Cortex of kidney (tissue), 1 donor: ENCODE measurements at places on chromosomes 4 and X.

DNA sequence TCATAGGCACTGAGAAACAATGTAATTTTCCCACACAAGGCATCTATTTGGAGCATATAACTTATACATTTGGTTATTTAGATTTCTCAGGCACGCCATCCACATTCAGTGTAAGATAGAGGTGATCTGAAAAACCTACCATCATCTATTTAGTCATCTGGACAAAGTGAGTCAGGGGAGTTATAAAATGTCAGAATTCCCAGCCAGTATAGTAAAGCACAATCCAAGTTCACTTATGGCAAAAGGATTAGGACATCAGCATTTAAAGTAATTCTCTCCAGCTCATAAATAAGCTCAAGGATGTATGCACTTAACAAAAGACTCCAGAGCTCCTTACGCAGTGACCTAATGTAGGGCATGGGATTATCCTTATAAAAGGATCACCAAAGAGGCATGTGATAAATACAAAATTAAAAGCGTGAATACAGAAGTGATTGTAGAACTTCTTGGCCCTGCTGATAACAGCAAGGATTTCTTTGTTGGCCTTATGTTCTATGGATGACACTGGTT lies 65.3 kb upstream of the DCLK2 start:
- no peak for DNase-seq

DNA sequence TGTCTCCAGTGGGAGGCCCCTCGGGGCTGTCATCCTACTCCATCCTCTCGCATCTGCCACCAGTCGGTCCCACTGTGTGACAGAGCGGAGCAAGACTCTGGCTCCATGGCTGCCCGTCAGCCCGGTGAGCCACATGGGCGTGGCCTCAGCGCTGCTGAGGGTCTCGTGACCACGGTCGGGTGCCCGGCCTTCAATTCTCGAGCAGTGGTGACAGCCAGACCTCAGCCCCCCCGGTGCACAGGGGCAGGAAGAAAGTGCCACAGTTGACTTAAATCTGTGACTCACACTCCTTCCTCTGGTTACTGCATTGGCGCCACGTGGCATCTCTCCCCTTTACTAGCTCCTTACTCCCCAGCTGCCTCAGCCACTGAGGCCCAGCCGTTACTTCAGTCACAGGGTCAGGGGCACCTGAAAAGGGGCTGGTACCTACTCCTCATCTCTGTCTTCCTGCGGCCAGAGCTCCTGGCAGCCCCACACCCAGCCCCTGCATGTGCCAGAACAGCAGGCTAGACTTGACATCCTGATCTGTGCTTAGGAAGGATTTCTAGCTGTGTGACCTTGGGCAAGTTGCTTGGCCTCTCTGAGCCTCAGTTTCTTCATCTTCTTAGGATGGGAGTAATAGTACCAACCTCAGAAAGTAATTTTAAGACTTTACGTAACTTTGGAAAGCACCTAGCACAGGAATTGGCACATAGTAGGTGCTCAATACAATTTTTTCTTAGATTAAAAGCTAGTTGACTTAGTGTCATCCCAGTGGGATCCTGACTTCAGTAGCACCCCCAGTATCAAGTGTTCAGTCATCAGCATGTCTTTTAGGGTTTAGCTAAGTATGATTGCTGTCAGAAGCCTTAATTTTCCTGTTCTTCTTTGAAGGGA lies 66.1 kb downstream of the TNIP2 start:
- no peak for DNase-seq

DNA sequence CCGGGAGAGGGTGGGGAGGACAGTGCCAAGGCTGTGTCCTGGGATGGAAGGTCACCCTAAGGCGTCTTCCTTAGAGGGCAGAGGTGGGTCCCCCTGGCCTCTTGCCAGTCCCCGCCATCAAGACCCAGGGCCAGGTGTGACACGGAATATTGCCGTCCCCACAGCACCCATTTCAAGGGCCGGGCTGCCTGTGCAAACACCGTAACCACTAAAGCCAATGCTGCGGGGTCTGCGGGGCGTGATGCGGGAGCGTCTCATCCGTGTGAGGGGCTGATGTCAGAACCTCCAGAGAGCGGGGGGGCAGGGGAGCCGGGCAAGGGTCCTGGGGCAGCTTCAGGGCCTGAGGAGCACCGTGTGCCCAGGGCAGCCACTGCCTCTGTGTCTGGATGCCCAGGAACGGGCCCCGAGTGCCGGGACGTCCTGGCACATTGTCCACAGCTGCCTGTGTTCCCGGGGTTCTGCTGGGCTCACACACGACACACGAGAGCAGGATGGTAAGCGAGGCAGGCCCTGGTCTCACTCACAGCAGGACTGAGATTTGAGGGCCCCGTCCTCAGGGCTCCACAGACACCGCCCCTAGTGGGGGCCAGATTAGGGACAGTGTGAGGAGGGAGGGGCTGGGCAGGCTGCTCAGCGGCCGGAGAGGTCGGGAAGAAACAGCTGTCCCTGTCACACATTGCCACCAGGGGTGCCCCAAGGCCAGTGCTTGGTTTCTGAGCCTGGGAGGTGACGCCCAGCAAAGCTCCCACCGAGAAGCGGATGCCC lies 29.2 kb downstream of the NKX1-1 start:
- no peak for DNase-seq

DNA sequence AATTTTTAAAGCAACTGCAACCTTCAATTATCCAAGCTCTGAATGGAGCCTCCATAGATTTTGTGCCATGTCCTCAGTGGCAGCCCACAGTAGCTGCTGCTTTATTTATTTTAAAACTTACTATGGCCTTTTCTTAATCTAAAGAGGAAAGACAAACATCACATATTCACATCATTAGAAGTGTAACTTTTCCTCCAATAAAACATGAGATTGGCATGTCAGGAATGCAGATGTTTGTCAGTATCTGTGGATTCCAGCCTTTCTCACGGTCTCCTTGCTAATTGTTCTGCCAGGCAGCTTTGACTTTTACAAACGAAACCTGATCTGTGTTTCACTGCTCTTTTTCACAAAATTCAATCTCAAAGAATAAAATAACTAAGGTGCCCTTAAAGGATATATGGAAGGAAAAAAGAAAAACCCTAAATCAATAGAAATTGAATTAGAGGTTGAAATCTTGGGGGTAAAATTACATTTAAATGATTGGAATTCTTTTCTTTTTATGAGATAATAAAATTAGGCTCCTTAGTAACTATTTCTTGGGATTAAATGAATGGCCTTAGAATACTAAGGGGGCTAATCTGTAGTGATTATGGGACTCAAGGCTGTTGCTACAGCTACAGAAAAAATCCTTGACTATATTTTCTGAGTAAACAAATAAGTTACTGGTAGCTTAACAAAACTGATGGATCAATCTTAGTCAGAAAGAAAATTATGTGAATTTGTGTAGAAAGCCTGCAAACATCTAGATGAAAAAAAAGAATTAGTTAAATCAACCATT lies 151.3 kb downstream of the RTL9 start:
- no peak for DNase-seq

GRCh38 chr4:98890702-98891455 lies 38.1 kb downstream of the EIF4E start:
- no peak for DNase-seq

- no peak for DNase-seq
These were observed 180.8 kb downstream of the RAPGEF2 start for GRCh38 chr4:159283696-159284095.

- DNase-seq: no peak
These were observed 13.6 kb upstream of the HELT start for GRCh38 chr4:185004562-185005218.

- DNase-seq: no peak
These were observed 35.9 kb downstream of the TBC1D19 start for GRCh38 chr4:26619784-26620183.

DNA sequence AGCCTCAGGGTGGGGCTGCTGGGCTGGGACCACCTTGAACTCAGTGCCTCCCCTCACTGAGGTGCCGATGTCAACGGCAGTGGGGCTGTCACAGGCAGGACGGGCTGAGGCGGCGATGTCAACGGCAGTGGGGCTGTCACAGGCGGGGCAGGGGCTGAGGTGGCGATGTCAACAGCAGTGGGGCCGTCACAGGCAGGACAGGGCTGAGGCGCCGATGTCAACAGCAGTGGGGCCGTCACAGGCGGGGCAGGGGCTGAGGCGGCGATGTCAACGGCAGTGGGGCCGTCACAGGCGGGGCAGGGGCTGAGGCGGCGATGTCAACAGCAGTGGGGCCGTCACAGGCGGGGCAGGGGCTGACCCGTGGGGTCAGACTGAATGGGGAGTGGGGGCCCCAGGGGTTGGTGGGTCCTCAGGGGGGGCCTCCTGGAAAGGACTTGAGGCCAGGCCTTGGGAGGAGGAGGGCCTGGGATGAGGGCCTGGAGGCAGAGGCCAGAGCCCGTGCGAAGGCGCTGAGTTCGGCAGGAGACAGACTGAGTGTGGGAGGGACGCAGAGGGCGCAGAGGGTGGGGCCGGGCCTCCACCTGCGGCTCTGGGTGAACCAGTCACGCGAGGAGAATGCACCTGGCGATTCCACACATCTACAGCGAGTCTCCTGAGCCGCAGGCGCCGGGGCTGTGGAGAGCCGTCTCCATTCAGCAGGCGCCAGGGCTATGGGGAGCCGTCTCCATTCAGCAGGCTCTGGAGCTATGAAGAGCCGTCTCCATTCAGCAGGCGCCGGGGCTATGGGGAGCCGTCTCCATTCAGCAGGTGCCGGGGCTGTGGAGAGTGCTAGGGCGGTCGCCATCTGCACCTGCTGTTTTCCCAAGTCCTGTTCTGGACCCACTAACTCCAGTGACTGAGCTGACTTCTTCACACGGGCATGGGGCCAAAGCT lies 22.9 kb downstream of the ATP5ME start:
- no peak for DNase-seq

- DNase-seq: no peak
These were observed 129.3 kb downstream of the SHROOM3 start for GRCh38 chr4:76564123-76564915.

DNA sequence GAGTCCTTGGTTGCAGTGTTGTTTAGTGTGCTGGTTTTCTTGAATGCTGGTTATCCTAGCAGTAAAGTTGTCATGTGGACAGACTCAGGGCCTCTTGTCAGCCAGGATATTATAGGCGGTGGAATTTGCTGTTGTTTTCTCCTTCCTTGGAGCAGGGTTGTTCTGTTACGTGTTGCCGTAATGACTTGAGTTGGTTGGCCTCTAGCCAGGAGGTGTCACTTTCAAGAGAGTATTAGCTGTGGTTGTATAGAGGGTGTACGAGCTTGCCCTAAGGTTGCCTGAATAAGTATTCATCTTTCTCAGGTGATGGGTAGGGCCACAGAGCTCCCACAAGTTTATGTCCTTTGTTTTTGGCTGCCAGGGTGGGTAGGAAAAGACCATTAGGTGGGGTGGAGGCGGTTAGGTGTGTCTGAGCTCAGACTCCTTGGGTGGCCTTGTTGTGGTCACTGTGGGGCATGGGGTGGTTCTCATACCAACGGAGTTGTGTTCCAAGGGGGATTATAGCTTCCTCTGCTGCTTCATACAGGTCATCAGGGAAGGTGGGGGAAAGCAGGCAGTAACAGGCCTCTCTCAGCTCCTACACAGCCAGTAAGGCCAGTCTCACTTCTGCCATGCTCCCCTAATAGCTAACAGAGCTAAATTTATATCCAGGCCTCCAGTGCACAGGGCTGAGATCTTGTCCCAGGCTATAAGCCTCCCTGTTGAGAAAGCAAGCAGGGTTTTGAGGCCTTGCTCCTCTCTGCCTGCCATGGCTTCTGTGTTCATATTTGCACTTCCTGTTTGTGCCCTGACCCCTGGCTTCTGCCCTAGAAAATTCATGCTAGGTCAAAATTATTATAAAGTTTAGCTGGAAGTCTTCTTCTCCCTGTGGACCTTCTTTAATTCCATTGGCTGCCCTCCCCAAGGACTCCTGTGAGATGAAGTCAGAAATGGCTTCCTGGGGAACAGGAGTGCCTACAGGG lies 594.7 kb downstream of the RAPGEF2 start:
- DNase-seq: no peak

DNA sequence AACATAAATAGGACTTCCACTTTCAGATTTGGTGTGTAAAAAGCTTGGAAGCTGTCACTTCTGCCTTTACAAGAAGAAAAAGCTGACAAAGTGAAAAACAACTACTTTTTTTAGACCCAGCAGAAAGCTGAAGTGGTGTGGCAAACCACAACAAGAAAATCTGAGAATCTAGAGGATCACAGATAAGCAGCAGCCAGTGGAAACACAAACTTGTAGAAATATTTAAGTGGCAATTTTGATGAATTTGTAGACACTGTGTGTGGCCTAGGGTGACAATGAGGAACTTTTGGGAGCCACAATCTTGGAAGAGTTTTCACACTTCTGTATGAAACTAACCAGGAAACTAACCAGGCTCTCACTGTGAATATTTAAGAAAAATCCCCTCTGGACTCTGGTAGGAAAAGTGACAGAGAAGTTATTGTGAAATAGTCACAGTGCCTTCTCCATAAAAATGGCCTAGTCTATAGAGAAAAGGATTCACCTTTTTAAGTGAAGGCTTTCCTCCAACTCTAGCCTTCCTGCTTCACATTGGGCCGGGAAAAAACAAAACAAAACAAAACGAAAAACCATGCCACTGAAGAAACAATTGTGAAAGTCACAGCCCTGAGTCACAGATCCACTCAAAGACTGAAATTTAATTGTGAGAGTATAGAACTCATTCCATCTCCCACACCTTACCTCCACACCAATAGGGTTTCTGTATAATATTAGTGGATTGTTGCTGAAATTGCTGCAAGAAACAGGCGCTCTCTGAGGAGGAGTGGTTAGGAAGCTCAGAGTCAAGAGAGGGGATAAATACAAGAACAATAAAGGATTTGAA lies 26.7 kb upstream of the GUCY1A1 start:
- DNase-seq: no peak

GRCh38 chrX:21666252-21666651 lies 8.1 kb upstream of the KLHL34 start:
- DNase-seq: no peak

DNA sequence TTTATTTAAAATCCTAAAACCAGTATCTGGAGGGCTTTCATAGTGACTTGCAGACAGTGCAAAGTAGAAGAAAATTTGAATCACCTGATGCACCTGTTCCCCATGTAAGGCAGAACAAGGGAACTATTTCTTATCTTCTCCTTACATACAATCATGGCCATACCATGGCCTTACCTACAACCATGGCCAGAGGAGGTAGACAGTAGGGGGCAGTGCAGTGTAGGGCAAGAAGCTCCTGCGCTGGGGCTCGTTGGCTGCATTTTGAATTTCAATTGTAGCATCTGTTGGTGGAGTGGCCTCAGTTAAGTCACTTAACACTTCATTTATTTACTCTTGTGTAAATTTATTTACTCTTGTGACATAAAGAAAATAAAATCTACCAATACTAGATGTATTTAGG lies 33.0 kb downstream of the GALNTL6 start:
- no peak for DNase-seq

DNA sequence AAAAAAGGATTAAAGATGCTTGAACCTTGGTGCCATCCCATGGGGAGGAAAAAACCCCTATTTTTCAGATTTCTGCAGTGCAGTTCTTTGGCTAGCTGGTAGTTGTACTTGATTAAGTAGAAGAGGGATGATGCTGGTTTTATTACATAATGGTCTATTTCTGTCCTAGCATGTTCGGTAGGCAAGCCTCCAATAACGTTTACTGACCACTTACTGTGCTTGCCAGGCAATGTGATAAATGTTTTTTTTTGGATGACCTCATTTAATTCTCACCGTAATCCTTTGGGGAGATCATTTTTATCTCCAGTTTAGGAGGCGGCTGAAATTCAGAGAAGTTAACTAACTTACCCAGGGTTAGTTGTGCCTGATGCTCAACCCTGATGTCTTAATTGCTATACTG lies 92.1 kb upstream of the RPA4 start:
- no peak for DNase-seq
